CD4-positive, alpha-beta T cell treated with Interleukin-12 subunit alpha and Interleukin-12 subunit beta, for 1 hour (primary cell): ENCODE measurements at places on chromosomes 2 and 18.
A peak's percentile ranks its signal among the peaks of the same experiment; 100 is the strongest.

GRCh38 chr2:63665091-63665490, 76.3 kb downstream of the MDH1 start:
- no peak for DNase-seq

- DNase-seq = peak; percentile 76
Measured at GRCh38 chr2:112690853-112691401, 29.9 kb upstream of the NT5DC4 start.

DNA sequence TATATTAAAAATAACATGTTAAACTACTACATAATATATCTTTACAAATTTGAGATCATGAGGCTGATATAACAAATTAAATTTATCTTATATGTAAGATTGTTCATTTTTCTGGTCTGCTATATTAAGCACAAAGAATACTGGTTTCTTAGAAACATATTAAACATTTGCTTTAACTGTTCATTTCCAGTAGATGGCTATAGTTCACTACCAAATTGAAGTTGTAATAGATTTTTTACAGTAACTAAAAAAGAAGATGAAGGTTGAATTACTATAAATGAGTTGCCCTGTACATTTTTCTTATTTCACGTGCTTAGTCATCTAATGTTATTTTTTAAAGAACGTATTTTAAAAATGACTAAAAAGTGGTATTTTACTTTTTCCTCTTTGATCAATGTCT, 57.0 kb downstream of the ZNF407 start:
- DNase-seq = no peak

GRCh38 chr2:98876741-98877140, 59.3 kb downstream of the CRACDL start:
- no peak for DNase-seq

- no peak for DNase-seq
Measured at GRCh38 chr18:62332431-62332830, 7.3 kb downstream of the TNFRSF11A start.

GRCh38 chr18:11989966-11990380, 8.7 kb downstream of the IMPA2 start:
- no peak for DNase-seq

DNA sequence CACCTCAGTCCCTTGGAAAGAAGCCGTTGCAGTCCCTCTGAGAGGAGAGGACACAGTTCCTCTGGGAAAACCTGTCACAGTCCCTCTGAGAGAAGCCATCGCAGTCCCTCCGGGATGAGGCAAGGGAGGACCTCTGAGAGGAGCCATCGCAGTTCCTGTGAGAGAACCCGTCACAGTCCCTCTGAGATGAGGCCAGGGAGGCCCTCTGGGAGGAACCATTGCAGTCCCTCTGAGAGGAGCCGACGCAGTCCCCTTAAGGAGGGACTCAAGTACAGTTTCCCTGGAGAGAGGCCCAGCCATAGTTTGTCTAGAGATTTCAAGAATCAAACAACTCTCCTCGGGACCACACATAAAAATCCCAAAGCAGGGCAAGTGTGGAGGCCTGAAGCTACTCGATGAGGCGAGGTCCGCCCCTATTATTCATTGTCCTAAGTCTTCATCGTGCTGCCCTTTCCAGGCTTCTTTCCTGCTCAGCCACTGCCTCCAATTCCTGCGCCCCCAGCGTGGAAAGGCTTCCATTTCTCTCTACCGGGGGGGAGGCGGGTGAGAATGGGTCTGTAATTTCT, 630 bp upstream of the ZNF512 start:
- no peak for DNase-seq

DNA sequence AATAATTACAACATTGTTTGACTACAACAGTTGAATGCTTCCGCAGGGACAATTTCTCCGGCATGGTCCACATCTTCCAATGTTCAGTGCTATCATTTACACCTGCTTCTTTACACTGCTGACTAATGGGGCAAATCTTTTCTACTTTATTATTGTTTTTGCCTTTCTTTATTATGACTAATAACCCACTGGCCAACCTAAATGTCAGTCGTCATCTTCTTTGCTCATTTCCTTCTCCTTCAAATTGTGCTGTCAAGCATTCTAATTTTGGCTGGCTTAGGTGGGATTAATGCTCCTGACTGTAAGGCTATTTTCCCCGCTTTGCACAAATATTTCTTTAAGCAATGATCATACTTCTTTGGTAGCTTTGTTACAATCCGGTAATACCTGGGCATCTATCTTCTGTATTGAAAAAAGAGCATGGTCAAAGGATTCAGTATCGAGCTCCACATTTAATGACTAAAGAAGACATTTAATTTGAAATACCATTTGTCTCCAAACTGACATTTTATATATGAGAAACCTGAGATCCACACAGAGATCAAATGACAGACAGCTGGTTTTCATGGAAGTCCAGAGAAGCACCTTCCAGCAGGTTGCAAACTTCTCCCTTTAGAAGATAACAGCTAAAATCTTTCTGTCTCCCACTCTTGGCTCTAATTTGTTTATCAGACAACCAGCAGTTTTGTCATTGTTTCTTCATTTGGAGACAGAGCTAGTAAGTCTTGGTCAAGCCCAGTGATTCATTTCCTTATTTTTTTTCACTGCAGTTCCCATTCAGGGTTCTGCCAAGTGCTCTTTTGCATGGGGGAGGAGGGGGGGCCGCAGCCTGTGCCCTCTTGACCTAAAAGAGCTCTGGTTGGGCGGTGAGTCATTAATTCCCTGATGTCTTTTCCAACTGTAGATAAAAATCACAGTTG, 132.9 kb downstream of the SOCS6 start:
- peak; percentile 13 for DNase-seq

GRCh38 chr2:191927991-191928390, 81.1 kb upstream of the CAVIN2 start:
- no peak for DNase-seq

DNA sequence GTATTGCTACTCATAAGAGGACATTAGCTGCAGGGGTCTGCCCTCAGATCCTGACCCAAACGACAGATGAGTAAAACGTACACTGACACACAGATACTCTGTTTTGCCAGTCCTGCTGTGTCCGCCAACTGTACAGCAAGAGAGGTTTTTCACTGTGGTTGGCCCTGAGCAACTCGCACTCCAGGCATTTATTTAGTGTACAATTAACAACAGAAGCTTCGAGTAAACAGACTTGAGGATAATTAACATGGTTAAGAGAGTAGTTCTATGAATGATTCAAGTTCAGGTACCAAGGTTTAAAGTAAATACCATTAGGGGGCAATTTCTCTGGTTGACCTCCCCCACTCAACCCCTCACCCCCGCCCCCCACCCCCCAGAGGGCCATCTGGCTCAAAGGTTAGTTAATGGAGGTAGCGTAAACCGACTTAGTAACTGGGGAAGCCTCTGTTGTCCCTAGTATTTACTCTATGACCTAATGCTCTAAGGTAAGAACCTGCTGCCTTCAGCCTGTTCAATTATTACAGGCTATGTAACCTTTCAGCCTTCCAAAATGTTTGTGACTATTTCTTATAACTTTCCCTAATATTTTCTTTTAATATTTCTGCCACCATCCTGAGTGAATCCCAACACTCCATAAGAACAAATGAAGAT, 103.9 kb upstream of the XIRP2 start:
- no peak for DNase-seq

- no peak for DNase-seq
Measured at GRCh38 chr18:10457767-10458166, 3.3 kb downstream of the APCDD1 start.

- peak; percentile 37 for DNase-seq
Measured at GRCh38 chr2:74497777-74498499, 1.5 kb downstream of the LBX2 start.

- no peak for DNase-seq
Measured at GRCh38 chr2:3598197-3598910, 3.4 kb downstream of the COLEC11 start.

- DNase-seq = no peak
Measured at GRCh38 chr18:62011416-62011815, 118.6 kb upstream of the RNF152 start.

- peak; percentile 69 for DNase-seq
Measured at GRCh38 chr2:197803033-197803444, 1.4 kb upstream of the PLCL1 start.

DNA sequence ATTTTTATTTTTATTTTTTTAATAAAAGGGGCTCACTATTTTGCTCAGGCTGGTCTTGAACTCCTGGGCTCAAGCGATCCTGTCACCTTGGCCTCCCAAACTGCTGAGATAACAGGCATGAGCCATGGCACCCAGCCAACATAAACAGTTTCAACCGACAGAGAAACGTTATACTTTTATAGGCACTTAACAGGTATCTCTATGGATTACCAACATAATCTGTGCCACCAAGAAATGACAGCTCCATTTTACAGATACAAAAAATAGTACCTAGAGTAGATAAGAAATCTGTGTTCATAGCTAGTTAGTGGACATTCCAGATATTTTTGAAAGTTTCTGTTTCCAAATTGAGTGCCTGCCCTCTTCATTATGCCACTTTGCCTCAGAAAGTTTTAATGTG, 1316.7 kb downstream of the LRP1B start:
- DNase-seq = no peak

- no peak for DNase-seq
Measured at GRCh38 chr2:2484301-2484700, 153.2 kb upstream of the MYT1L start.

- no peak for DNase-seq
Measured at GRCh38 chr18:30175621-30176225, 866.8 kb downstream of the DSC3 start.

GRCh38 chr2:32124660-32125059, 41.0 kb upstream of the SLC30A6 start:
- DNase-seq = no peak

DNA sequence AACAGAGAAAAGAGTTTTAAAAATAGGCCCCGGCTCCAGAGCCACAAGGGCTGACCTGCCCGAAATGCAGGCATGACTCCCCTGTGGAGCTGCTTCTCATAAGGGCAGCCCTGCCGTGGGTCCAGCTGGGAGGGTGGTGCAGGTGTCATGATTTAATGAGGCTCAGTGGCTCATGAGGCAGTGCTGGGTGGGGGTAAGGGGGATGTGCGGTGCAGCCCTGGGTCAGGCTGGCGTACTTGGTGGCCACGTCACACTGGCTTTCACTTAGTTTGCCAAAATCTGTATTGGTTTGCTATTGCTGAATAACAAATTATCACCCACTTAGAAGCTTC, 33.6 kb downstream of the HJURP start:
- no peak for DNase-seq

GRCh38 chr18:31819106-31819924, 58.6 kb upstream of the SLC25A52 start:
- DNase-seq = peak; percentile 27

- no peak for DNase-seq
Measured at GRCh38 chr18:58456625-58457024, 172.3 kb downstream of the ALPK2 start.

DNA sequence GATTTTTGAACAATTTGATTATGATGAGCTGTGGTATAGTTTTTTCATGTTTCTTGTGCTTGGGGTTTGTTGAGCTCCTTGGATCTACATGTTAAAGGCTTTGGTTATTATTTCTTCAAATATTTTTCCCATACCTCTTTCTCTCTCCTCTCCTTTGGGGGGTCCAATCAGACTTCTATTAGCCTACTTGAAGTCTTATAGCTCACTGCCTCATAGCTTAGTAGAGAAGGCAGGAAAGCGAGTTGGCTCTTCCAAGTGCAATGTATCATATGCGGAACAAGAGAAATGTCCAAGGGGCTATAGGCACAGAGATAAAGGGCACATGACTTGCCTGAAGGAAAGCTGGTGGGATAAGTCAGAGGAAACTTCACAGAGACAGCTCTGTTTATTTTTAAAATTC, 14.1 kb upstream of the FABP1 start:
- no peak for DNase-seq

GRCh38 chr2:65026704-65027464, 29.3 kb upstream of the CEP68 start:
- no peak for DNase-seq

- DNase-seq = no peak
Measured at GRCh38 chr2:16104315-16104948, 164.1 kb downstream of the MYCN start.
